ENCODE measurements at places on chromosomes 5 and 9.

- DNase-seq: no peak
Measured at GRCh38 chr5:4989118-4989517, 151.0 kb upstream of the ADAMTS16 start.

DNA sequence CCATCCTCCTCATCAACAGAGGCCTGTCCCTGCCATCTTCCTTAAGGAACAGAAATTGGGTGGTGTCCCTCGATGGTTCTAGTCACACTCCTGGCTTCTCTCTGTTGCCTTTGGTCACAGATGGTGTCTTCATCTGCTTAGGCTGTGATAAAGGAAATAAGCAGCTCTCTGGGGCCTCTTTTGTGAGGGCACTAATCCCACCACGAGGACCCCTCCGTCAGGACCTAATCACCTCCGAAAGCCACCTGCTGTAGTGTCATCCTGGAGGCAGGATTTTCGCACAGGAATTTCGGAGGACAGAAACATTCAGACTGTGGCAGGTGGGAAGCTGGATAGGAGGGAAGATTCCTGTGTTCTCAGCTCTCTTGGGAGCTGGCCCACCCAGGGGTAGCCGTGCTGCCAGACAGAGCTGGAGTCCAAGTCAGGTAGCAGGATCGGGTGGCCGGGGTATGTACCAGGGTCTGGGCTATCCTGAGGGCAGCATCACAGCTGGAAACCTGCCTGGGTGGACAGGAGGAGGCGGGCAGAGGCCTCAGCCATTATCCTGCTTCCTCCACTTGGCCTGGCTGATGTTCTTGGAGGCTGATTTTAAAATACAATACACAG, 59.5 kb downstream of the ANKRD33B start:
- no peak for DNase-seq

GRCh38 chr5:140567136-140567818, 2.6 kb downstream of the SLC35A4 start:
- no peak for DNase-seq

- DNase-seq: no peak
Measured at GRCh38 chr5:4245511-4245910, 649.9 kb downstream of the IRX1 start.

DNA sequence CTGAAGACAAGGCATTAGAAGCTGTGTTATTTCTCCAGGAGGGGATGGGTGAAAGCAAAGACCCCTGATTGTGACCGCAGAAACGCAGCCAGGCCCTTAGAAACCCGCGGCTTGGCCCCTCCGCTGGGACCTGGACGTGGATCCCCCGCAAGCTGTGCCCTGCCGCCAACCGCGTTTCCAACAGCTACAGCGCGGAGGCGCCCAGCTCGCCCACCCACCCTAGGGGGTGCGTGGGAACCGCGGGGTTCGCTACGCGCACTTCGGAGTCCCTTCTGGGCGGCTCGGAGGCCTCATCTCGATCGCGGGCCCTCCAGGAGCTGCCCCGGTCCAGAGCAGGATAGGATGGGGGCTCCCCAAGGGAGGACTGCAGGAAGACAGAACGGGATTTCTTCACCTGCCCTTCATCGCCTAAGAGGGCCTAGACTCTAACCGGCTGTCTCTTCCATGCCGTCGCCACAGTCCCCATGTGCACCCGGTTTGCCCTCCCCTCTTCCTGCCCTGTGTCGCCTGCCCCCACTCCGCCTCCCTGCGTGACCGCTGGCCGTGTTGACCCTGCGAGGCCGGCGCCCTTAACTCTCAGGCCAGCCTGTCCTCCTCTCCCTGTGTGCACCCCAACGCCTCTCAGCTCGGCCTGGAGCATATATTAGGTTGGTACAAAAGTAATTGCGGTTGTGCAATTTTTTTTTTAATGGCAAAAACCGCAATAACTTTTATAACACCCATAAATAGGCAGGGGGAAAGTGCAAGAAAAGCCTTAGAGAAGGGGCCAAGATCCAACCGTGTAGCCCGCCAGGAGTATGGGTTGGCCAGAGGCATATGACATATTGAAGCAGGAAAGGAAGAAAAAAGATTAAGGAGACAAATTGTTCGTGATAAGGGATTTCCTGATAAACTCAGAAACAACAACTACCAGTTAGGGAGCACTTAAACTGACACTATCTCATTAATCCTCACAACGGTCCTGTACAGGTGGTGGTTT, 68.1 kb upstream of the FREM1 start:
- no peak for DNase-seq

GRCh38 chr9:121559183-121559582, 59.5 kb upstream of the GGTA1 start:
- no peak for DNase-seq

- DNase-seq: no peak
Measured at GRCh38 chr5:43573058-43573457, 16.2 kb upstream of the PAIP1 start.

DNA sequence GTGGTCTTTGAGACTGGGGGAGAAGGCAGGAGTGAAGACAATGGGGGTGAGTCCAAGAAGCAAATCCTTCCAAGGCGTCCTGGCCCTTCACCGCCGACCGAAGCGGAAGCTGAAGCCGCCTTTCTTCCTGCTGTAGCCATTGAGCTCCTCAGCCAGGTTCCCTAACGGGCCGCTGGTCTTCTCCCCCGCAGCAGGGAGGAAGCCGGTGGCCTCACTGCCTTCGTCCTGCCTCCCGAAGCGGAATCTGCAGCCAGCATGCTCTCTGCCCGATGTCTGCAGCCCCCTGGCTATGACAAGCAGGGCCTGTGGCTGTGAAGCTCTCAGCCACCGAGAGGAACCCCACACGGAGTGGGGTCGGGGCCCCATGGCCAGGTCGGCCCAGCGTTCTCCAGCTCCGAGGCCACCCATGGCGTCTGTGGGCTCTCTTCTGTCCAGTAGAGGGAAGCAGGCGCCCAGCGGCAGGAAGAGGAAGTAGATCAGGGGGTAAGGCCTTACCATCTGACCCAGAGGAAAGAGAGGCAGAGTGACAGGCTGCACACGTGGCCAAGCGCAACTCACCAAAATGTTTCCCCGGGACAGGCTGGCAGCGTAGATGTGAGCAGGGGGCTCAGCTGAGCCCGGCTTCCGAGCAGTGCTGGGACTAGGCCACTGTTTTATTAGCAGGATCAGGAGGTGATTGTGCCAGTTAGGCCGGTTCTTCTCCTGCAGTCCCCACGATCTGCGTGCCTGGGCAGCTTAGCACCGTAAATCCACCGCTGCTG, 3.1 kb downstream of the QRFP start:
- DNase-seq: no peak

DNA sequence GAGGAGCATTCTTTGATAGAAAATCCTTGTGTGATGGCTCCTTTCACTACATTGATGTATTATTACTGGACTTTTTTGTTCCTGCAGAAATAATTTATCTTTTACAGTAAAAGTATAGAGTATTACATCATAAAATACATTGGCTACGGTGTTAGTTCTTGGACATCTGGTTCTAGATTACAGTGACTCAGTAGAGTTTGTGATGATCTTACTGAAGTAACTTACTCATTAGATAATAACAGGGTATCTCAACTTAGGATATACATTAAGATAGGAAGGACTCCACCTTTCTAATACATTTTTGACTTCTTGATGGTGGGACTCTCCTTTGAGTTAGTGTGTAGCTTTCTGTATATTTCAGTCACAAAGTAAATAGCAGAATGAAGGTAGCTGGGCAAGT, 59.1 kb downstream of the ZNF462 start:
- DNase-seq: no peak

All from HFF-Myc (cell line).